ENCODE measurements at places on chromosomes 3 and 15.

- no peak for DNase-seq
Measured at GRCh38 chr3:62144482-62144881, 228.9 kb downstream of the FEZF2 start.

DNA sequence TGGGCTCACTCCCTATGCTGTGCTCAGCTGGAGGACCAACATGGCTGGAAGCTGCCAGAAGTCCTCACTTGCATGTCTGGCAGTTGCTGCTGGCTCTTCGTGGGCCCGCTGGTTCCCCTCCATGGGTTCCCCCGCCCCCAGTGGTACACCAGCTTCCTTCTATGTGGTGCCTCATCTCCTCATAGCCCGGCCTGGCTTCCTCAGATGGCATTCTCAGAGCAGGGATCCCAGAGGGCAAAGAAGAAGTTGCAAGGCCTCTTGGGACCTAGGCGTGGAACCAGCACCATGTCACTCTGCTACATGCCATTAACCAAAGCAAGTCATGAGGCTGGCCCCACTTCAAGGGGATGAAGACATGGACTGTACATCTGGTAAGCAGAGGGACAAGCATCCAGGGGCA, 2.9 kb upstream of the CFAP92 start:
- DNase-seq, result no peak

DNA sequence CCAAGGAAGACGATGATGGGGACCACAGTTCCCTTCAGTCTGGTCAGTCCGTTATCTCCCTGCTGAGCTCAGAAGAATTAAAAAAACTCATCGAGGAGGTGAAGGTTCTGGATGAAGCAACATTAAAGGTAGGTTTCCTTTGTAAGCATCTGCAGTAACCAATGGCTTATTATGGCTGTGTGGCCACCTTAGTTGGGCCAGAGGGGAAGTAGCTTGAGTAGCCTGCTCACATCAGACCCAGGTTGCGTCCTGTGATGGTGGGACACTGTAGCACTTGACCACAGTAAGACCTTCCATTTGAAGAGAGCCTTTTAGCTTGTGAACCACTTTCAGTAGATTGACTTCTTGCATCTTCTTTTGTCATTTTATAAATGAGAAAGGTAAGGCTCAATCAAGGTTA, 22.6 kb downstream of the STARD5 start:
- no peak for DNase-seq

GRCh38 chr3:190499122-190499521, 14.8 kb upstream of the IL1RAP start:
- DNase-seq, result no peak

- DNase-seq, result no peak
Measured at GRCh38 chr15:93829115-93829870, 402.1 kb upstream of the MCTP2 start.

- DNase-seq, result no peak
Measured at GRCh38 chr3:164458986-164459385, 619.3 kb downstream of the SI start.

GRCh38 chr3:179324270-179324754, 1.5 kb downstream of the ZNF639 start:
- DNase-seq, result no peak

- DNase-seq, result no peak
Measured at GRCh38 chr15:47553947-47554346, 163.4 kb upstream of the SEMA6D start.

DNA sequence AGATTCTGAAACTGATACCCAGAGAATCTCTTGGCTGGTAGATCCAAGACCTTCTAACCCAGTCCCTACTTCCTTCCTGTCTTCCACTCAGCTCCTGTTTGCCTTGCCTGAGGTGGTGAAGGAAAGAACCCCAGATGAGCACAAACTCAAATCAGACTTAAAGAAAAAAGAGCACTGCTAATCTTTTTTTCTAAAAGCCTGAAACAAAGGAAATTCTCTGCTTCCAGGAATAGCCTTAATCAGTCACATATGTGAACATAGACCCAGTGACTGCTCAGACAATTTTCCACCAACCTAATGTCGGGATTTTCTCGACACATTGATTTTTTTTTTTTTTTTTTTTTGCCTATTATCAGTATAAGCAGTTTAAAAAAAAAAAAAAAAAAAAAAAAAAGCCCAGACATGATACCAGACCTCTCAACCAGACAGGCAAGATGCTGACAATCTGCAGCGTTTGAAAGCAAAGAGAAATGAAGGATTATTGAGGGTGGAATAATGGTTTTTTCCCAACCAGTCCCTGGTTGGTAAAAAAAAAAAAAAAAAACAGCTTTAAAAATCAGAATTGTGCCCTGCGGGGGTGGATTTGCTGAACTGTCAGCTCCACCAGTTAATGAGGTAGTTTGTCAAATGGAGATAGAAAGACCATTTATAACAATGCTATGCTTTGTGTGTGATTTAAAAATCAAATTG, 256.8 kb upstream of the RARB start:
- DNase-seq, result no peak

GRCh38 chr3:186354100-186354499, 7.9 kb downstream of the DGKG start:
- no peak for DNase-seq
